Myocyte (in vitro differentiated cells): ENCODE measurements at places on chromosomes 5 and 9. TPM values are rescaled to one million over a fixed set of nuclear protein-coding genes. Genes with fewer than 3 reads are reported as not detected.

DNA sequence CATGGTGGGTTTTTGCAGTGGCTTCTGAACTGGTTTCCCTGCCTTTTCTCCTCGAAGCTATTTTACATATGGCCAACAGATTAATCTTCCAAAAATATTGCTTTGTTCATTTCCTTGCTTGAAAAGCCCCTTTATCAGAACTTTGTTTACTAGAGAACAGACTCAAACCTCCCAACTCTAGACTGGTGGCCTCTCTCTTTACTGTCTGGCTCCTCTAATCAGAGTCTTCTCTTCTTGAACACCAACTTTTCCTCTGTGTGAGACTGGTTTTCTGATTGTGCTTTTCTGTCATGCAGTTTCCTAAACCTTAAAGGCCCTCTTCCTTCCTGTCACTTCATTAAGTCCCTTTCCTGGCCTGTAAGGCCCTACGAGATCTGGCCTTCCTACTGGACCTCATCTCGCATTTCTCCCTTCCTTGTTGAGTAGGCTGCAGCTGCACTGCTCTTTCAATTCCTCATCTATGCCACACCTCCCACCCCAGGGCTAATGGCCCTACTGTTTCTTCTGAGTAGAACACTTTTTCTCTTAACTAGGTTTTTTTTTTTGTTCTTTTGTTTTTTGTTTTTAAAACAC lies 5.7 kb downstream of the C9orf43 start:
- DNase-seq = no peak

NUTM2F gene
- total RNA-seq = not detected in 2 replicates

FBXW2 gene
- total RNA-seq = 24.4 and 25.6 TPM in 2 replicates

PKD2L2 gene
- not detected in 2 replicates for total RNA-seq
